NCI-H526 treated with DMSO at 0.1 percent for 48 hours (cell line): ENCODE measurements at places on chromosomes 11 and 22.

- no peak for DNase-seq
Measured at GRCh38 chr22:38959590-38959989, 2.2 kb downstream of the APOBEC3A start.

GRCh38 chr11:81004576-81004975, 1563.7 kb upstream of the TENM4 start:
- DNase-seq: no peak

- DNase-seq: no peak
Measured at GRCh38 chr22:47586038-47586437, 823.6 kb downstream of the TBC1D22A start.

DNA sequence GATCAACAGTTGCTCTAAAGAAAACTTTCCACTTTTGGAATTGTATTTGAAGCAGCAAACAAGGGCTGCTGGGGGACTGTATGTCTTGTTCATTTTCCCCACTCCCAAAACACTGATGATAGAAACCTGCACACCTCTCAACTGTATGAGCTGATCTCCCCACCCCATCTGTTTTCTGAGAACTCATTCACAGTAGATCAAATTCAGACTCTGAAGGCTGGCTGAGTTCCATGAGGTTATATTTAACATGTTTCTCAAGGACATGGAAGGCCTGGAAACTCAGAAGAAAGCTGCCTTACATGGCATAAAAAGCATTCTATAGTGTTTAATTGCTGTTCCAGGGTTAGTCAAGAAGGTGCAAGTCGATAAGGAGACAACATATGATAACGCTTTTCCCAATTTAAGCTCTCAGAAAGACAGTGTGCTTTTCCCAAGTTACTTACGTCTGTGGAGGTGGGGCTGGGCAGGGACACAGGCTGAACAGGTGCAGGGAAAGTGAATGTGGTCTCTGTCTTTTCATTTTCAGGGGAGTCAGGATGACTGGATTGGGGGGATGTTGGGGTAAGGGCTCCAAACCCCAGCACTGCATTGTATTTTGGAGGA, 23.0 kb downstream of the LARGE2 start:
- DNase-seq: no peak

- DNase-seq: no peak
Measured at GRCh38 chr11:124844664-124845079, 20.6 kb upstream of the ROBO3 start.

- no peak for DNase-seq
Measured at GRCh38 chr22:36027935-36028645, 534 bp downstream of the RBFOX2 start.

DNA sequence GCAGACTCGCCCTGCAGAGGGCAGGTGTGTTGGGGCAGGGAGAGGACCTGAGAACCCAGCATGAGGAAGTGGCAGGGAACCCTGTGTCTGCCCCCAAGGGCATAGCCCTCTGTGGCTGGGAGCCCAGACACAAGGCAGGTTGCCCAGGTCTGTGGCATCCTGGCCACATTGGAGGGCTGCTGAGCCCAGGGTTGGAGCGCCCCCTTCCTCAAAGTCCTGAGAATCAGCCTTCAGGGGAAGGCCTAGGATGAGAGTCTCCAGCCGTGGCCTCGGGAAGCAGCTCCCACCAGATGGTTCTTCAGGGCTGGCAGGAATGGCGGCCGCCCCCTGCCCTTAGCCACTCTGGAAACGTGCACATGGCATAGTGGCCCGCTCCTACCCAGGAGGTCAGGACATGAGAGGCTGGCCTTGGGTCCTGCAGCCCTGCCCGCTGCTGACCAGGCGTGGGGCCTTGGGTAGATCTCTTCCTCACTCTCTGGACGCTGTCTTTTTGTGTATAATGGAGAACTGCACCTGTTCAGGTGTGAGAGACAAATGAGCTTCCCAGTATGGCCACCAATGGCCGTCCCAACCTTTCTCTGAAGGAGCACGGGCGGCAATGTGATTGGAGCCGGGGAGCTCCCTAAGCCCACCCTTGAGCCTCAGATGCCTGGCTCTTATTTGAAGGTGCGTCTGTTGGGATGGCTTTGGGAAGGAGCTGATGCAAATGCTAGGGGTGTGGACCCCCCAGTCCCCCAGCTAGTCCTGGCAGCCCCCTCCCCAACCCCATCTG, 4.6 kb upstream of the CDC42BPG start:
- no peak for DNase-seq

GRCh38 chr11:111540114-111540936, at the start of gene LAYN:
Gene LAYN, plus strand, starts transcription at chr11:111540720. Its CDS starts 124 bp downstream, at chr11:111540844.
- DNase-seq: peak; percentile 42

DNA sequence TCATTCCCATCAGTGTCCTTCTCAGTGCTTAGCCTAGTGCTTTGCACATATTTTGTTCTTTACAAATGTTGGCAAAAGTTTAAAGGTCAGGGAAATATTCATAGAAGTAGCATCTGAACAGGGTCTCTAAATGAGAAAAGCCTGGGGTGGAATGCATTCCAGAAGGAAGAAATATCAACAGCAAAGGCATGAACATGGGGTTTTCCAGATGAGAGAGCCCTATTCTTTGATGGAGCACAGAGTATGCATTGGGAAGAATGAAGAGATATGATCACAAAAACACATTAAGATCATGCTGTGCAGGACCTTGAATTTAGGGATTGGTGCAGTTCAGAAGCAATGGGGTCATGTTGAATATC, 140.2 kb downstream of the SNX19 start:
- no peak for DNase-seq

DNA sequence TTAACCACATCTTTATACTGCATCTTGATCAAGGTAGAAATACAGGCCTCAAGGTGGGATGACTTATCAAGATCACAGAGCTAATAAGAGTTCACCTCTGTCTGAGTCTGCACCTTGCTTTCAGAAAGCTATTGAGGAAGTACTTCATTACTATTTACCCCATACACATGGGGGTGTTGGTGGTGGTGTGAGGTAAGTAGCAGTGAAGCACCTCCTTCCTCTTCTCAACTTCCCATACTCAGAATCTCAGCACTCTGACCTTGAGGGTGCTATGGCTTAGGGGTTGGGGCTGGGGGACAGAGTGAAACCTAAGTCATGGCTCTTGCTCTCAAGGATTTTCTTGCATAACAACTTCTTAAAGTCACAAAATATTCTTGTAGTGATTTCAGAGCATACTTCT, 56.9 kb downstream of the ME3 start:
- no peak for DNase-seq

- no peak for DNase-seq
Measured at GRCh38 chr22:48885919-48886305, 941.8 kb downstream of the BRD1 start.

GRCh38 chr11:17763703-17764102, 29.1 kb downstream of the KCNC1 start:
- DNase-seq: no peak

DNA sequence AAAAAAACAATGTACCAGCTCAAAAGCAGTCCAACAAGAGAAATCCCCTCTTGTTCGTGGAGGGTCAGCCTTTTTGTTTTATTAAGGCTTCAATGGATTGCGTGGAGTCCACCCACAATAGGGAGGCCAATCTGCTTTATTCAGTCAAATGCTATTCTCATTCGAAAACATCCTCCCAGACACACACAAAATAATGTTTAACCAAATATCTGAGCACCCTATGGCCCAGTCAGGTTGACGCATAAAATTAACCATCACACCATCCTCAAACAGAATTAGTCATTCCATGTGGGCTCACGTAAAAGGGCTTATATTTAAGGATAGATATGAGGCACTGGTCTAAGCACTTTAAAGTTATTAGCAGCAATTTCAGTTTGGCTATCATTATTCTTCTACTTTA, 58.9 kb upstream of the DEUP1 start:
- DNase-seq: no peak

DNA sequence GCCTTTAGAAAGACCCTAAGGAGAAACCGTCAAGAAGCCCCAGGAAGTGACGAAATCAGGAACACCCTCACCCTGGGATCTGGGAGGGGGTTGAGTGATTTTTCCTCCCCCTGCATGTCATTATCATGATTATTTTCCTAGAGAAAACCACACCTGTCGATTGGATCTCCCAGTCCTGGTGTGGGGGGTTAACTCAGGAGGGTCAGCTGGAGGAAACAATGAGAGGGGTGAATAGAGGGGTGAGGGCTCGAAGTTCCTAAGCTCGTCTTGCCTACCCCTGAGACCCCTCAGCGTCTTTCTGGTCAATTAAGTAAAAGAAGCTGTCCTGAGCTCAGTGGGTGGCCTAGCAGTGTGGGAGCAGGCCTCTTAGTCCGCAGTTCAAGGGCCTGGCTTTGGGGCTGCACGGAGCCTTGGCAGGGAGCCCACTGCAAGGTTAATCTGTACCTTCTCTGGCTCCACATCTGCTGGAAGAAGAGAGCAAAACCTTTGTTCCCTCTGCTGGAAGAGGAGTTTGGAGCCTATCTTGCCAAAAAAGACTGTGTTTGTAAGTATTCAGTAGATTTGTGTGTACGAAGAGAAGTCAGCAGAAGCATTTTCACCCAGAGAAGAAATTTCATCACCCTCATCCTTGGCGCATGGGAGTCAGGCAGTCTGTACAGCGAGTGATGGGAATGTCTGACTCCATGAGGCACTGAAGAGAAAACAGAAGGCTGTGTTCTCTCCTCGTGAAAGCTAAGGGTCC, 34.2 kb upstream of the FTH1 start:
- DNase-seq: no peak

DNA sequence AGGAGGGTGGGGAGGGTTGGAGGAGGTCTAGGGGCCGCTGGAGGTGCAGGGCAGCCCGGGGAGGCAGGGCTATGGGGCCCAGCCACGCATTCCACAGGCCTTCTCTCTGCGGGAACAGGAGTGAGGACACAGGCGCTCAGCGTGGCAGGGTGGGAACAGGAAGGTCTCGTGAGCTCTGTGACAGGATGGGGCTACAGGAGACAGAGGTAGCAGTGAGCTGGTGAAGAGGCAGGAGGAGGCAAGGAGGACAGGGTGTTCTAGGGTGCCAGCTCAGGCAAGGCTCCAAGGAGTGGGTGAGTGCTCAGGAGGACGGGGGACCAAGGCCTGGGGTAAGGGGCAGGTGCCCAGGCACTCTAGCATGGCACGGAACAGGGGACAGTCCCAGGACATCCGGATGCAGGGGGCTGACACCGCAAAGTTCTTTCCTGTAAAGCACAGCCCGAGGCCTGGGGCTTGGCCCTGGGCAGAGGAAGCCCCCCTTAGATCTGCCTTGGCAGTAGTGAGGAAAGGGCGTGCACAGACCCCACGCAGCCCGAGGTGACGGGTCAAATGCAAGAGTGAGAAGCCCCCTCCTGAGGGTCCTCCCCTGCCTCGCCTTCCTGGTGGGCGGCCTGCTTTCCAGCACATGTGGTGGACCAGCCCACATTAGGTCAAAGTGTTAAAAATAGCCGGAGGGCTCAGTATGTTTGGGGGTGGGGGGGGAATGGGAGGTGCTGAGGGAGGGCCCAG, 4.7 kb upstream of the NEAT1 start:
- no peak for DNase-seq

DNA sequence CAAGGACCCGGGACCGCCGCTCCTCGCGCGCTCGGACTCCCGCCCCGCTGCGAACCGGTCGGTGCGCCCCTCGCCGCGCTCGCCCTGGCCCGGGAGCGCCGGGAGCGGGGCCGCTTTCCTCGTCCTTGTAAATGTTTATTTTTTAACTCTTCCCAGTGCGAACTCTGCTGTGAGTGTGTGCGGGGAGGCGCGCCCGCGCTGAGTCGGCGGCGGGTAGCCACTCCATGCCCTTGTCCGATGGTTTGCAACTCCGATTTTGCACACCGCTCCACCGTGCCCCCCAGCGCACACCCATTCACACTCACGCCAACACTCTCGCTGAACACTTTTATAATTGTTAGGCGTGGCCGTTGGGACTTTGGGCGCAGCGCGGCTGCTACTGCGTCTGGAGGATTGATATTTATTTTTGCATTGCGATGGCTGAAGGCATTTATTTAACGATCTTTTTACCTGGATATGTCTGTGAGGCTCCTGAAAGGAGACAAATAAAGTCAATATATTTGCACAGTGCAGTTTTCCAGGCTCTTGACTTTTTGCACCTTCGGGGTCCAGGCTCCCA, 1.0 kb downstream of the C11orf96 start:
- no peak for DNase-seq

DNA sequence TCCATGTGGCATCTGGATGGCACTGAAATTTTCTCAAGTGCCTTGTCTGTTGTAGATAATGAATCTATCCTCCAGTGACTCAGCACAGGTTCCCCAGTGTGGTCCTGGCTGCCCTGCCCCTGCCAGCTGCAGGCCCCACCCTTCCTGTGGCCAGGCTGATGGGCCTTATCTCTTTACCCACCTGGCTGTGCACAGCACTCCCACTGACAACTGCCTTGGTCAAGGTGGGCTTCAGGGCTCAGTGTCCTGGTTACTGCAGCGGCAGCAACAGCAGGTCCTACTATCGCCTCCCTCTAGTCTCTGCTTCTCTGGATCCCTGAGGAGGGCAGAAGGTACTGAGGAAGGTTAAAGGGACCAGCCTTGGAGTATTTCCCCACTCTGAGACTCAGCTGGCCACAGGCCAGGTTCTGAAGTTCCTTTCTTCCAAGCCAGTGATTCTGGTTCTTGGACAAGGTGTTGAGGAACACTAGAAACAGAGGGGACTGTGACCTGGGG, 3.1 kb downstream of the HMBS start:
- no peak for DNase-seq

- no peak for DNase-seq
Measured at GRCh38 chr11:17405232-17406005, 17.0 kb upstream of the KCNJ11 start.

DNA sequence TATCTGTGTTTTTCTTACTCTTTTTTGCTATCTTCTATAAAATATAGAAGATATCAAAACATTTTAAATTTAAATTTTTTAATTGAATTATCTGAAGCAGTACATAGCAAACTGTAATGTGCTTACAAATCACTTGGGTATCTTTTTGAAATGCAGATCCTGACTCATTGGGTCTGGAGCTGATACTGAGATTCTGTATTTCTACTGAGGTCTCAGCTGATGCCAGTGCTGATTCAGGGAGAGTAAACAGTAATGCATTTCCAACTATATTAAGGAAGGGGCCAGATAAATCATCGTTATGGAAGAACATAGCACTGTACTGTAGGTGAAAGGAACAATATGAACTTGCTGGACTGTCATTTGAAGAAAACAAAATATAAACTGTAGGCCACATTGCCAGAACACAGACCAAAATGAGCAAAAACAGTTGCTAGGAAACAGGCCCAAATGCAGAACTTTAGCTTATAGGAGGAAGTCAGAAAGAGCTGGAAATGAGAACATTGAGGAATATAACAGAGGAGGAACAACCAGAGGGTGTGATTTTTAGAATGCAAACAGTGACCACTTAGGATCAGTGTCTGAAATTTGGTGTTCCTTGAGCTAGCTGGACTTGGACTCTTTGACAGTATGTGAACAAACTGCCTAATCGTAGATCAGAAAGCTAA, 3.3 kb downstream of the ARL14EP start:
- DNase-seq: no peak
